ENCODE measurements at places on chromosomes 16 and 17.

DNA sequence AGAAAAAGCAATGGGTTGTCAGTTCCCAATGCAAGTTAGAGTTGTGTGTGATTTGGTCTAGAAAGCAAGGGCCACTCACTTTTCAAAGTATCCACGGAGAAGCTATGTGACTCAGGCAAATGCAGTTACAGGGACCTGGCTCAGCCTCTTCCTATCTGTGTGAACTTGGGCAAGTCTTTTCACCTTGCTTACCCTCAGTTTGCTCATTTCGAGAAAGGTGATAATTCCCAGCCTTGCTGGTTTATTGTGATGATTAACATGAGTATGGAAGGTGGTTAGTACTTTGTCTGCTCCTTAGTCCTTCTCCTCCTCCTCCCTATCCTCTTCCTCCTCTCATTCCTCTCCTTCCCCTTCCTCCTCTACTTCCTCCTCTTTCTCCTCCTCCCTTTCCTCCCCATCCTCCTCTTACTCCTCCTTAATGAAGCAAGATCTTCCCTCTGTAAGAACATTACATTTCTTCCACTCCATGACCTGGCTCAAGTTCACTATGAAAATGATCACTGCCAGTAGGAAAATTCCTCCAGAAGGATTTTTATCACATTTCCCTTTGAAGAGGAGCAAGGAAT lies 204.0 kb downstream of the GRIN2A start:
- no peak for DNase-seq

DNA sequence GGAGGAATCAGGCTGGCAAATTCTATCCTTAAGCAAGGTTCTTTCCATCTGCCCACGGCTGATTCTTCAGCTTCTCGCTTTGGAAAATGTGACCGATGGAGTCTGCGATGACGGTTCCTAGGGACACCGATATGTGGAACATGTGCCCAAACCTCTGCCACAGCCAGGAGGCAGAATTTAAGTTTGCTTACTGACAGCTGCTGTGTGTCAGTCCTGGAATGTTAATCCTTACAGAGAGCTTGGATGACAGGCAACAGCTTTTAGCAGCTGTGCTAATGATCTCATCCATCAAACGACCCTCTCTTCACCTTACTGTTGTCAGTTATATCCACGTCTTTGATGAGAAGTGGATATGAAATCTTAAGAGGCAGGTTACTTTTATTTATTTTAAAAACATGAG lies 11.4 kb upstream of the MYH13 start:
- no peak for DNase-seq

DNA sequence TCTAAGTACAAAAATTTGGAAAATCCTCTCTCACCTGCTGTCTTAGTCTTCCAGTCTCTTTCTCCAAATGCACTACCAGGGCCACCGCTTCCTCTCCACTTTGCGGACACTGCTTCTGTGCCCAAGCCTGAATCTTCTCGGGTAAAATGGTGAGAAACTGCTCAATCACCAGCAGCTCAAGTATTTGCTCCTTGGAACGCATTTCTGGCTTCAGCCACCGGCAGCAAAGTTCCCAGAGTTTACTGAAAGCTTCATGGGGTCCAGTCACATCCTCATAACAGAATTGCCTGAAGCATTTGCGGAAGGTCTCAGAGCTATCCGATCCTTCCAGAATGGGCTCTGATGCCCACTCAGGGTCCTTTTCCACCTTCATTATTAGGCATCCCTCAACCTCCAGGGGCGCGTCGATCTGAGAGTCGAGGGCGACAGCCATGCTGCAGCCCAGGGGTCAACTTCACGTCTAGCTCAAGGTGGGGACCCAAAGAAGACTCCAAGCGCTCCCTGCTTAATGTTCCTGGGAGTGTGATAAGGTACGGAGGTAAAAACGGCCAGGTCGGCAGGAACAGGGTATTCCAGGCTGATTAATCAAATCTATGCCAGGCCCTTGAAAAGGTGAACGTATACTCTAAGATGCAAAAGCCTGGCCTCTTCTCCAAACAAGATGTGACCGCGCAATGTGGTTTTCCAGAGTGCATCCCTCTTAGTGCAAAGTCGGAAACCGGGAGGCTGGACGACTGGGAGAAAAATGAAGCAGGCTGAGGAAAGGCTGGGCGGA lies 763 bp downstream of the ZKSCAN2 start:
- peak; percentile 16 for DNase-seq

DNA sequence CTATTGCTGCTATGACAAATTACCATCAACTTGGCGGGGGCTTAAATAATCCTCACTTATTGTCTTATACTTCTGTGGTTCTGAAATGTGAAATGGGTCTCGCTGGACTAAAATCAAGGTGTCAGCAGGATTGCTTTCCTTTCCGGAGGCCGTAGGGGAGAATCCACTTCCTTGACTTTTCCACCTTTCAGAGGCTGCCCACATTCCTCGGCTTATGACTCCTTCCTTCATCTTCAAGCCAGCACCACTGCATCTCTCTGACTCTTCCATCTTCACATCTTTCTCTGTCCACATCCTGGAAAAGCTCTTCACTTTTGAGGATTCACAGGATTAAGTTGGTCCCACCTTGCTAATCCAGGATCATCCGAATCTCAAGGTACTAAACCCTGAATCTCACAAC lies 217.8 kb downstream of the GRIN2A start:
- DNase-seq, result no peak

DNA sequence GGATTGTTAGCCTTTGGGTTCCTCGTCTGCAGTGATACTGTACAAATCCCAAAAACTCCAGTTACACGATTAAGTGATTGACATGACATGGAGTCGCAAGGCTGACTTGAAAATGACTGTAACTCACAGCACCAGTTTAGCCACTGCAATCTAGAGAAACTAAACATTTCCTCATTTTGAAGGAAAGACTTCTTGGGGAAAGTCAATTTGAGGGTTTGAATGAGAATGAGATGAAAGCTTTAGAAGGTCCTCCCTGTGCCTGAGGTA lies 4.8 kb downstream of the BANP start:
- DNase-seq, result no peak

DNA sequence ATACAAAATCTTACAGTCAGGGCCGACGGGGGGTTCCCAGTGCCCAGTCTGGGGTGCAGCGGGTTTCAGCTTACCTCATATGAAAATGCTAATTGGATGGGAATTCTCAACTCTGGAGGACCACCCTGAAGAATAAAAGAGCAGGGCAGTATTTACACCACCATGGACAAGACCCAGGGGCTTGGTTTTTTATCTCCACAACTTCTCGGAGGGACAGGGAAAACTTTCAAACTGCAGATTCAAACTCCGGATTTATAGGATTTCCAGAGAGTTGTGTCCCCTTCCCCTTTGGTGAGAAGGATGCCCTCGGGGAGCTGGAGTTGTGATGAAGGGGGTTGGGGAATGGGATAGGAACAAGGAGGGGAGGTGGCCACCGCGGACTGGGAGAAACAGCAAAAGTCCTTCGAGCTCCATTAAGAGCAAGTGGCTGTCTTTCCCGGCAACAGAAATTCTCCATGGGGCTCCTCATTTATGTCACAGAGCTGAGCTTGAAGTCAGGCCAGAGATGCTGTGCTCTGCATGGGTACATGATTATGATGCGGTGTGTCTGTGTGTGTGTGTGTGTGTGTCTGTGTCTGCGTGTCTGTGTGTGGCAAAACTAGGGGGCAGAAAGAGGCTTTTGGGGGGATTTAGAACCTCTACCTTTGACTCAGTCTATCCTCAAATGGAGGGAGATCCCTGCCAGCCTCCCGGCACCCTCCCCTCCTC lies 15.7 kb downstream of the FOXL1 start:
- no peak for DNase-seq

DNA sequence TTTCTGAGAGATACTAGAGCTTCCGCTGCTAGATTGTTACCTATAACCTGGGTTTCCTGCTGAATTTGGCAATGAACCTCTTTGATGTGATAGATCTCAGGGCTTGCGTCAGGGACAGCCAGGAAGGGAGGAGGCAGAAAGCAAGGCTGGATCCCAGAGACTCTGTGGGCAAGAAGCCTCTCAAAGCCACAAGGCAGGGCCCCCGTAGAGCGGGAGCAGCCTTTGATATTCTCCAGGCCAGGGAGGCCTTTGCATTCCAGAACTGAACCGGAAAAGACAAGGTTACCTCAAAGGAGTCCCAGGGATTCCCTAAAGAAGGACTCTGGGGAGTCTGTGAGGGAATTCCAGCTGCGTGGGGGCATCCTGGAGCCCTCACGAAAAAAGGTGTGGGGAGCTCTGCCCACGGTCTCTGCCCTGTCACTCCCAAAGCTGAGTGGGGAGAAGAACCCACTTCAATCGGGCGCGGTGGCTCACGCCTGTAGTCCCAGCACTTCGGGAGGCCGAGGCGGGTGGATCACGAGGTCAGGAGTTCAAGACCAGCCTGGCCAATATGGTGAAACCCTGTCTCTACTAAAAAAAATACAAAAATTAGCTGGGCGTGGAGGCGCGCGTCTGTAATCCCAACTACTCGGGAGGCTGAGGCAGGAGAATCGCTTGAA lies 14.3 kb upstream of the SCIMP start:
- DNase-seq, result no peak

GRCh38 chr16:22632606-22633005 lies 121.9 kb downstream of the NPIPB5 start:
- DNase-seq, result no peak

- DNase-seq, result peak; percentile 46
Observed at GRCh38 chr17:72393553-72393952, 272.7 kb downstream of the SOX9 start.

DNA sequence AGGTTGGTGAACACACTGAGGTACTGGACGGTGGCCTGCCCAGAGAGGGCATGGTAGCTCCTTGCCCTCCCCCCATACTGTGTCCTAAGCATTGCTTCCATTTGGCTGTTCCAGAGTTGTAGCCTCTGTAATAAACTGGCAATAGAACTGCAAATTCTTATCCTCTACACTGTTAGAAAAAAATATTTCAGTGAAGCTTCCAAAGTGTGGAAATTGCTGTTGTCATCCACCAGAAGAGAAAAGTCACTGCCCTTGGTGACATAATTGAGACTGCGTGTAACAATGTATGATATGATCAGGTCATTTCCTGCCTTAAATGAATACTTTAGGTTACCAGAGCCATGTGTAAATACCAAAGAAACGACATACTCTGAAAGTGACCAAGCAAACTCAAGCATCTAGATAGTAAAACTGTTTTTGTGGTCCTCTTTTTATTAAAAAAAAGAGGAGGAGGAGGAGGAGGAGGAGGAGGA lies 65.9 kb downstream of the CEP95 start:
- DNase-seq, result no peak

GRCh38 chr16:66427036-66427860 lies at the start of gene BEAN1:
Gene BEAN1 (plus strand): TSS chr16:66427295. CDS start chr16:66437677, 10,382 bp downstream.
- DNase-seq, result peak; percentile 86

DNA sequence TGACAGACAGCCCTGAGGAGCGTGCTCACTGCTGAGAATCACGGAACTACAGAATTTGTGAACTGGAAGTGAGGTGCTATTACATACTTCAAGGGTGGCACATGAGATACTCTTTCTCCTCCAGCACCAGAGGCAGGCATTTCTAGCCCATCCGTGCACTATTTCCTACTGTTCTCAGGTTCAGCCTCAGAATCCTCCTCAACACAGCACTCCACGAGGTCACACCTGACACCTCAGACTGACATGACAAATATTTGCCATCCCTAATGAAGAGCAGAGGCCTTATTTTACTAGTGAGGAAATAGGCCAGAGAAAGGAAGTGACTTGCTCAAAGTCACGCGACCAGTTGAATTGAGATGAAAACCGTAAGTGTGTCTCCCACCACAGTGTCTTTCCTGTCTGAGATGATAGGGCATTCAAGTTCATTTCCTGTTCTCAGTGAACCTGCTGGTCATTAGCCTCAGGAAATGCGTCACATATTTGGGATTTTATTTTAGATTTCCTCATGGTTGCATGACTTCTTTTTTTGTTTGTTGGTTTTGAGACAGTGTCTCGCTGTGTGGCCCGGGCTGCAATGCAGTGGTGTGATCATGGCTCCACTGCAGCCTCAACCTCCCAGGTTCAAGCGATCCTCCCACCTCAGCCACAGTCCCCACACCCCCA lies 23.6 kb downstream of the SEZ6 start:
- DNase-seq, result no peak

DNA sequence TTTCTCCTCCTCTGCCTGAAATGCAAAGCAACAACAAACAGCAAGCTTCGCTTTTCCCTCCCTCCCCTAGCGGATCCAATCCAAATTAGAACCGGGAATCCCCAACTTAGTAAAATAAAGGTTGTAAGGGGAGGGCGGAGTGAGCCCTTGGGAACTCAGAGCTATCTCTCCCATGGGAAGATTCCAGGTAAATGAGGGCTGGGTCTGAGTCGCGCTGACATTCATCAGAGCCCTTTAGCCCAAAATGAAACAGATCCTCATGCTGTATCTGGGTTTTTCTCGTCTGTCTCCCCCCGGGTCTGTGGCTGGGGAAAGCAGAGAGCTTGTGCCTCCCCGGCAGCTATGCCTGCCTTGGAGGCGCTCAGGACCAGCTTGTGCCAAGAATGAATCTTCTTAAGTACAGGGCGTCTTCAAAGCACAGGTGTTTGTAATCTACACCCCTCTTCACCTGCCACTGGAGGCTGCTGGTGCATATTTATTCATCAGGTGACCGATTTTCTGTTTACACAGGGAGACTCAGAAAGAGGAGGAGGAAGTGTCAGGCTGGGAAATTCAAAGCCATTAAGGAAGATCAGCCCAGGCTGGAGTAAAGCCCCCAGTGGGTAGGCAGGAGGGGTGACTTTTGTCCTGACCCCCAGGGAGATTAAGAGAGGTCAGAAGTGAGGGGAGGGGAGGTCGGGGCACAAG lies 55.0 kb upstream of the GSE1 start:
- DNase-seq, result no peak

- no peak for DNase-seq
Observed at GRCh38 chr17:5364156-5364555, 55.3 kb downstream of the NUP88 start.

- no peak for DNase-seq
Observed at GRCh38 chr17:17808706-17809432, 27.9 kb downstream of the SREBF1 start.

GRCh38 chr17:40425741-40426140 lies 8.0 kb upstream of the TOP2A start:
- no peak for DNase-seq

DNA sequence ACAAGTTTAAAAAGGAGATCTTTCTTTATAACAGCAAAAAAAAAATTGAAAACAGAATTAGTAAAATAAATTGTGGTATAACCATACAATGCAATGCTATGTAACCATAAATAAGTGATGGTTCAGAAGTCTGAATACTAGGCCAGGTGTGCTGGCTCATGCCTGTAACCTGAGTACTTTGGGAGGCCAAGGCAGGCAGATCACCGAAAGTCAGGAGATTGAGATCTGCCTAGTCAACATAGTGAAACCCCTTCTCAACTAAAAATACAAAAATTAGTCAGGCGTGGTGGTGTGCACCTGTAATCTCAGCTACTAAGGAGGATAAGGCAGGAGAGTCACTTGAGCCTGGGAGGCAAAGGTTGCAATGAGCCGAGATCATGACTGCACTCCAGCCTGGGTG lies 34.6 kb downstream of the CCT6B start:
- DNase-seq, result no peak
